ENCODE measurements at places on chromosomes 4 and X. TPM values are rescaled to one million over a fixed set of nuclear protein-coding genes. Genes with fewer than 3 reads are reported as not detected.

NLGN4X gene
- total RNA-seq: 5.0 TPM

GPR119 gene
- not detected for total RNA-seq

RIBC1 gene
- total RNA-seq: 10.9 TPM

DNA sequence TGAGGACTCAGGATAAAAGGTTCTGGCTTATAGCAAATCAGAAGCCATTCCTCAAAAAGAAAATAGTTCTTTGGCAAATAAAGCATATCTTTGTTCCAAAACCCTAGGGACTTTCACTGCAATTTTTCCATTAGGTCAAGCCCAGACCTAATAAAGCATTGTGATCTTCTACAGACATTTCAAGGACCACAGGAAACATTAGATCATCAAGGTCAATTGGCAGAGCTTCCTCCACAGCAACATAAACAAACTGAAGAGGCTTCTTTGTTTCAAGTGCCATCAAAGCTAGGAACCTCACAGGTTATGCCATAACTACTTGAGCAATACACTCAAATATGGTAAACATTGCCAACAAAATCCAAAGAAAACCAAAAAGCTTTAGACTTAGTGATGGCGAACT, 144.9 kb downstream of the ANXA5 start:
- no peaks in the 10 kb centered on the region for H3K27me3 ChIP-seq
- peaks cover 5% of the 10 kb centered on the region for H3K4me1 ChIP-seq
- no peak overlapping the region for H3K4me3 ChIP-seq
- DNase-seq: no peak

DNA sequence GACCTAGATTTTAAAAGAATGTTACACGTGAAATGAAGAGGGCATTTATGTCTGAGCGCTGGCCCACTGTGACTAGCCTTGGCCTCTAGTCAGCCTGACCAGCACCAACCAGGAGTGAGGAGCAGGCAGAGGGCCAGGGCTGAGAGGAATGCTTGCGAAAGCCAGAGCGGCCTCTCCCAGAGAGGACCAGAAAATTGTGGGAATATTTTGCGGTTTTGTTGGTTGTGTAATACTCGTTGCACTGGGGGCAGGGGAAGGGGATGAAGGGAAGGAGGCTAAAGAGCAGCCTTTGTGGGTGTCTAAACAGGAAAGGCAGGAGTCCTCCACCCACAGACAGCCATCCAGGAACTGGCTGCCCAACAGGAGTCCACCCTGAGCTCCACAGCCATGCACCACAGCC, 3.8 kb downstream of the GABRE start:
- H3K27ac ChIP-seq: peak overlapping the region; percentile 41
- DNase-seq: peak; percentile 60
- H3K36me3 ChIP-seq: no peaks in the 10 kb centered on the region
- H3K4me3 ChIP-seq: no peak overlapping the region
- no peaks in the 10 kb centered on the region for H3K4me1 ChIP-seq

DNA sequence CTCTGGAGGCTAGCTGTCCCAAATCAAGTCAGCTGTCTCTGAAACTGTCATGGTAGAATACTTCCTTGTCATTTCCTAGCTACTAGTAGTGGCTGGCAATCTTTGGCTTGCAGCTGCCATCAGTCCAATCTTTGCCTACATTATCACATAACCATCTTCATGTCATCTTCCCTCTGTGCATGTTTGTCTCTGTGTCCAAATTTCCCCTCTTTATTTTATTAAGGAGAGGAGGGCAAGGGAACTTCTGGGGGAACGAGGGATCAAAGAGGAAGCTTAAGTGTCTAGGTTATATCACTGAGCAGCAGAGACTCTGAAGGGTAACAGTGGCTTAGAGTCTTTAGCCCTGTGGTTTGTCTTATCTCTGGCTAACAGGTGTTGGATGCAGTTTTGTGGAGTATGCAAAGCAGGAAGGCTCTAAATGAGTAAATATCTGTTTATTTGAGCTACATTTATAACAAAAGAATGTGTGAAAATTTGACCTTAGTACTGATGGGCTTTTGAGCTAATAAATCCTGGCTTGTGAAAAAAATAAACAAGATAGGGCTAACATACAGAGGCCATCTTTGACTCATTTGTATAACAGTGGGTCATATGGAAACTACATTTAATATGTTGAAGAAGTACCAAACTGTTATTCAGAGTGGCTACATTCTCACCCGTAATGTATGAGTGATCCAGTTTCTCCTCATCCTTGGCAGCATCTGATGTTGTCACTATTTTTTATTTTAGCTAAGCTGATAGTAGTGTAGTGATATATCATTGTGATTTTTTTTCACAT, 49.4 kb upstream of the ENOX2 start:
- H3K4me3 ChIP-seq: no peak overlapping the region
- no peaks in the 10 kb centered on the region for H3K4me1 ChIP-seq
- H3K27ac ChIP-seq: no peak overlapping the region
- no peak for DNase-seq

- H3K27me3 ChIP-seq: peaks cover 21% of the 10 kb centered on the region
- DNase-seq: peak; percentile 83
- peaks cover 18% of the 10 kb centered on the region for H3K4me1 ChIP-seq
- no peaks in the 10 kb centered on the region for H3K36me3 ChIP-seq
- peak within 1 kb of the TSS; percentile 67 for H3K27ac ChIP-seq
These were observed at the start of gene INPP4B for GRCh38 chr4:142846108-142846728. TSS of gene INPP4B (minus strand) at chr4:142846301.

DNA sequence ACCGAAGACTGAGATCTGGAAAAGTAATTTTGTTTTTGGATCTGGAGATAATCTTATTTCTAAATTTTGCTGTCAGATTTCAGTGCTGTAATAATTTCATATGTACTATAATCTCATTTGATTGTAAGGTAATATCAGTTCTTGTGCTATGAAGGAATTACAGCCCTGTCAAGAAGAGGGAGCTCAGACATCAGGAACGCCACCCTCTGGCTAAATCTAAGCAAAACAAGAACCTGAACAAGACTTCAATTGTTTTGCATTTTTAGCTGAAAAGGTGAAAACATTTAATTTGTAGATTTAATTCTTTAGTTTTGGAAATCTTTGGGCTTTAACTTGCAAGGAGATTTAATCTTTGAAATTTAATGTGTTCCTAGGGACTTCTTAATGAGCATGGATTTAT, 525.4 kb upstream of the HS3ST1 start:
- H3K27ac ChIP-seq: no peak overlapping the region
- no peaks in the 10 kb centered on the region for H3K27me3 ChIP-seq
- H3K36me3 ChIP-seq: no peaks in the 10 kb centered on the region
- H3K4me1 ChIP-seq: no peaks in the 10 kb centered on the region
- no peak overlapping the region for H3K4me3 ChIP-seq

All from lung (tissue), 17 donors.